ENCODE measurements at places on chromosomes 1 and 21.
A peak's percentile ranks its signal among the peaks of the same experiment; 100 is the strongest.

GRCh38 chr1:159802111-159802510, at the start of gene FCRL6:
TSS of gene FCRL6 (plus strand) at chr1:159802360. CDS start at chr1:159802425, 65 bp downstream.
- DNase-seq = no peak

DNA sequence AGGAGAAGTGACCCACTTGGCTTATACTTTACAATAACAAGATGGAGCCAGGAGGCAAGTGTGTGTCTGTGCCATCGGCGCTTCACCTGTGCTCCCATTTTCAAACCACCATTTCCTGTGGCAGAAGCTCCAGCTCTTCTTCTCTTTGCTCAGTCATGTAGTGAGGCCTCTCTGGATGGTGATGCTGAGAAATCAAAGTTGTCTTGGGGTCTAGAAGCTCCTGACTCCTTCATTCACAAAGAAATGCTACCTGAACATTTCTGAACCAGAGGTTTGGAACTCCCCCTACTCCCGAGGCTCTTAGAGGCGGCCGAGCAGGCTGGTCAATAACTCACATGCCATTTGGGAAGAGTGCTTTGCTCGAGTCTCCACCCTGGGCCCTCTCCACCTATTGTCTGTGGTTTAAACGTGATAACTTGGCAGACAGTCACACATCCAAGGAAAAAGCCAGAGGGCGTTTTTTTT, 18.0 kb downstream of the SLAMF1 start:
- peak; percentile 58 for DNase-seq

DNA sequence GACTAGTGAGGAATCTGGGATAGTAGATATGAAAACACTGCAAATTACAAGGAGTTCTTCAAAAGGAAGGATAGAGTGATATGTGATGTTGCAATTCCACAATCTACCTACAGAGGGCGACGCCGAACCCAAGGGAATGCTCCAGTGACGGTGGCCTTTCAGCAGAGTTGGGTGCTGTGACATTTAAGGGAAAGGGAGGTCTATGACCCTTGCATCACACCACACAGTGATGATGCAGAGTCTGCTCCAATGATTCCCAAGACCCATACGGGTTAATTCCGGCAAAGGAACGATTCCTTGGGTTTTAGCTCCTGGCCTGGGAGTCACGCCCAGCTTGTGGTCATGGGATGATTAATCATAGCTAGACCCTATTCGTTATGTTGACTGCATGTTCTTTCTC, 123.0 kb upstream of the IGSF21 start:
- no peak for DNase-seq

GRCh38 chr1:208145167-208145566, 99.0 kb downstream of the PLXNA2 start:
- no peak for DNase-seq

DNA sequence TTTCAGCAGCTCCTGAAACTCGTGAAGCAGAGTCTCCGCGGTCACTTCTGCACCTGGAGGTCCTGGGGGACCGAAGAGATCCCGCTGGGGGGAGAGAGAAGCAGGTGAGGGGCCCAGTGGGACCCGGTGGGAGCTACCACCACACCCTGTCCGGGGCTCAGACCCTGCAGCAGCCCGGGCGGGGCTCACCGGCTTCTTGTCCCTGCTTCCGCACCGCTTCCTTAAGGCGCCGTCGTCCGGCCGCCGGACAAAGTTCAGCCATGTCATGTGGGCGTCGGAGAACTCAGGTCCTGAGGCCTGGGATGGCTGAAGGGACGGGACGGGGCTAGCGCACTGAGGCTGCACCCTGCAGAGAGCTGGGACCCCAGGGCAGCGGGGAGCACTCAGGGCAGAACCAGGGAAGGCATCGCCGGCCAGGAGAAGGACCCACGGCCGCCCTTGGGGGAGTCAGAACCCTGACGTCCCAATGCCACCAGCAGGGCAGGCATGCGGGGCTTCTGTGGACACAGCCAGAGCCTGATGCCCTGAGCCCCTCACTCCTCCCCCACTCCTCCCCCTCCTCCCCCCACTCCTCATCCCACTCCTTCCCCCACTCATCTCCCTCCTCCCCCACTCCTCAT, 2.2 kb downstream of the C1QTNF12 start:
- DNase-seq = no peak

GRCh38 chr21:34824314-34824713, 155.5 kb downstream of the CLIC6 start:
- no peak for DNase-seq

DNA sequence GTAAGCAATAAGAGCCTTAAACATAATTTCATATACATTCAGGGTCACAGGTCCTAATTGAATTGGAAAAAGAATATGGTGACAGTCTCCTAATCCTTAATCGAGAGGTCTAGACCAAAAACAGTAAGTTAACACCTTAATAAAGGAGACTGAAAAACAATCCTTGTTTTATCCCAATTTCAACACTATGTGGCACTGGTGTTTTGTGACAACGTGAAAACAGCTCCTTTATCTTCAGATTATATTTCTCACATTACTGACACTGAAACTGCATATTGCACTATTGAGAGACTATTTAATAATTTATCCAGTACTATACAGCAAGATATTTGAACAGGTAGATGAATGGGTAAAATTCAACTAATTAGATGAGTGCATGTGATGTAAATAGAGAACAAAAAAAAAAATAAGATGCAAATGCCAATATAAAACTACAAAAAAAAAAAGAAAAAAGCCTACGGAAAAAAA, 34.1 kb downstream of the TP53BP2 start:
- peak; percentile 59 for DNase-seq

DNA sequence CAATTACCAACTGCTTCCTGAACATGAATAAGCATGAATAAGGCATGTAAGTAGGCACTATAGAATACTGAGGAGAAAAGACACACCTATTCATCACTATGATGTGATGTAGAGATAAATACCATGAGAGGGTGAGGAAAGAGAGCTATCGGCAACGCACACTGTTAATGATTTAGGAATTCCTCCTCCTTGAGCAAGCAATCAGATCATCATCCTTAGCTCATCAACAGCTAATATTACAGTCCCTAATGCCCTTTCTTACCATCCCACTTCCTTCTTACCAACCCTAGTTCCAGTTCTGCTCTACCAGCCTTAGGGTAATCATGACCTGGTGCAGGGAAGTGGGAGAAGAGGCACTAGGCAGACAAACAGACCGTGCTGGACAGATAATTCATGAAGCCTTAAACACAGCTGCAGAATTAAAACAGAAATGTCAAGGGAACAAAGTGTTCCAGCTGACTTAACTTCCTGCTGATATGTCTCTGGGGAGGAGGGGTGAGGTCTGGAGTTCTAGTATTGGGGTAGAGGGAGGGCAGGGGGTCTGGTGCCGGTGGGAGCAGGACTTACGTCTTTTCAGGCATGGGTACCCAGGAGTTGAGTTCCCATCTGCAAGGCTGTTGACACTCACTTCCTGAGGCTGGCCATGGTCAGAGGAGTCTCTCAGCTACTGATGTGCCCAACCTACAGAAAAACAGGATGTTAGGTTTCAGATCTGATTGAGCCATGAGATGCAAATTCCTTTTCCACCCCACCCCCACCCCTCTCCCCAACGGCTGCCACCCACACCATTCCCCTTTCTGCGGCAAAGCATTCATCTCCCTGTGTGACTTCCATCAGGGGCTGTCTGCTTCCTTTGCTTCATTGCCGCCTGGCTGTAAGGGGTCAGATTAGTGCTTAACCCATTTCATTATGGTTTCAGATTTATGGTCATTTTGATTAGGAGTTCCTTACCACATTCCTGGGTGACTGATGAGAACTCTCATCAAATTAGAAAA, 12.6 kb upstream of the RCSD1 start:
- peak; percentile 37 for DNase-seq

DNA sequence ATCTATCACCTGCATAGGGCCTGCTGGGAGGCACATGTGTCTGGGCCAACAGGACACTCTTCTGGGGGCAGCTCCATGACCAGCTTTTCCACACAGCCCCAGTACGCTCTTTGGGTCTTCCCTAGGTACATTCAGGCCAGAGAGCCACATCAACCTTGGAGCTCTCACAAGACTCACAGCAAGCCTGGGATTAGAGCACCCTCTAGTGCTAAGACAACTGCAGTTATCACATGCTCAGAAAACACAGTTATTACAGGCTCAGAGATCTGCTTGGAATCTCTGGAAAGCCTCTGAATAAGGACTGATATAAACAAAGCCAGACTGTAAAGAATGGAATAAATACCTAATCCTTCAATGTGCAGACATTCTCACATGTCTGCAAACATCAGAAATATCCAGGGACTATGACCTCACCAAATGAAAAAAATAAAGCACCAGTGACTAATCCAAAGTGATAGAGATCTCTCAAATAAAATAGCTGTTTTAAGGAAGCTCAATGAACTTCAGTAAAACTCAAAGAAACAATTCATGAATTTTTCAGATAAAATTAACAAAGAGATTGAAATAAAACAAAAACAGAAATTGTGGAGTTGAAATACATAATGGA, 563.9 kb upstream of the NR5A2 start:
- DNase-seq = peak; percentile 4
